Cortex of kidney (tissue), 1 donor: ENCODE measurements at places on chromosomes 1 and 21.

GRCh38 chr1:87524021-87524754 lies 195.5 kb downstream of the LMO4 start:
- no peak for DNase-seq

DNA sequence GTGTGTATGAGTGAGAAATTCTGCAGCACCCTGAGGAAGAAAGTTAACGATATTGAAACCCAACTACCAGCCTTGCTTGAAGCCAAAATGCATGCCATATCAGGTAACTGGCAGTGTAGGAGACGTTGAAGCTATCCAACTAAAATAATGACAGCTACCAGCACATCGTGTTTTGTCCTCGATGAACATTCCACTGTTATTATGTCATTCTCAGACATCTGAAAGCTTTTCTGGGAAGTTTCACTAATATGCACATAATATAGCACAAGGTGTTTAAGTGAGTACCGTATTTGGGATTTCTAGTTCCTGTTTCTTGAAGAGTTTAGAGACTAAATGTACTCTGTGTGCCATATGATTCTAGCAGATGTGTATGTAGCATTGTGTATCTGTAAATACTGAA lies 173.5 kb downstream of the DISC1 start:
- DNase-seq: no peak

- no peak for DNase-seq
Measured at GRCh38 chr1:61230523-61230922, 148.2 kb downstream of the NFIA start.

DNA sequence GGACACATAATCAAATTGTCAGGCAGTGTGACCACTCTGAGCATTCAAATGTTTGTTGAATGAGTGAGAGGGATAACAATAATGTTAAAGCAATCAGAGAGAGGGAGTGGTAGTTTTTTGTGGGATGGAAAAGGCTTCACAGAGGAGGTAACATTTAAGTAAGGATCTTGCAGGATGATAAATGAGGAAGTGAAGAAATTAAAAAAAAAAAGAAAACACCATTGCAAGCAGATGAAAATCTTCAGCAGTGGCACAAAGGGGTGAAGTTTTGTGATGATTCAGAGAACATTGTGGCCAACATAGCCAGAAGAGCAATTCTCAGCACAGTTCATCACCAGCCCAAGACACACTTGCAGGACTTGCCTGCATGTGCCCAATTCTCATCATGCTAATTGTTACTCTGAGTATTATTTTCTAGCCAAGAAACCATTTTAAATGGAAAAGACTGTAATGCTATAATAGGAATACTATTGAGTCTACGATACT lies 35.0 kb downstream of the OVGP1 start:
- no peak for DNase-seq

- no peak for DNase-seq
Measured at GRCh38 chr1:233406994-233407631, 79.6 kb downstream of the MAP3K21 start.

GRCh38 chr1:36851595-36851994 lies 182.7 kb downstream of the GRIK3 start:
- DNase-seq: no peak

DNA sequence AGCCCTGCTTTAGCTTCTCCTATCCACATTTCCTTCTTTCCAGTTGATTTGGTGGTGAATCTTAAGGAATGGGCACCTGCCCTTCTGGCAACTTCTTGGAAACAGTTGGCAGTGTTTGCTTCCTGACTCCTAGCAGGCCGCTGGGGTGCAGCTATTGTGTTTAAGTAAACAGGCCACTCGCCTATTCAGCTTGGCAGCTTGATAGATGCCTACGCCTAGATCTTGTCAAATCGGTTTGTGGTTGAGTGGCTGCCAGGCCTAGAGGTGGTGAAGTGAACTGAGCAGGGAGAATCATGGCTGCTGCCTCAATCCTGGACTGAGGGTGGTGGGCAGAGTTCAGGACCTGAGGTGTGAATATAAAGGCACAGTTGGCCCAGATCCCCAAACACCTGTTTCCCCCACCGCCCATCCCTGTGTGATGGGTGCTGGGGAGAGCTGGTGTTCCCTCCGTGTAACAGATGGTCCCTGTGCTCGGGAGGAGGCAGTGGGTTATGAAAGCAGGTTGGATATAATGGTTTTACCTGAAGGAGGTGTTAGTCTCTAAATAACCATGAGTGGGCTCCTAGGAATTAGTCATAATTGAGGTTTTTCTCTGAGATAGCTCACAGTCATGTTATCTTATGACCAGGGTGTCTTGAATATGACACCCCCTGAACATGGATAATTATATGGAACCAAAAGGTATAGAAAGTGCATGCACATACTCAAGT lies 940 bp upstream of the PLA2G2C start:
- DNase-seq: no peak

- DNase-seq: no peak
Measured at GRCh38 chr1:231861541-231862481, 235.2 kb downstream of the DISC1 start.

GRCh38 chr1:169245706-169246105 lies 121.9 kb downstream of the NME7 start:
- no peak for DNase-seq

DNA sequence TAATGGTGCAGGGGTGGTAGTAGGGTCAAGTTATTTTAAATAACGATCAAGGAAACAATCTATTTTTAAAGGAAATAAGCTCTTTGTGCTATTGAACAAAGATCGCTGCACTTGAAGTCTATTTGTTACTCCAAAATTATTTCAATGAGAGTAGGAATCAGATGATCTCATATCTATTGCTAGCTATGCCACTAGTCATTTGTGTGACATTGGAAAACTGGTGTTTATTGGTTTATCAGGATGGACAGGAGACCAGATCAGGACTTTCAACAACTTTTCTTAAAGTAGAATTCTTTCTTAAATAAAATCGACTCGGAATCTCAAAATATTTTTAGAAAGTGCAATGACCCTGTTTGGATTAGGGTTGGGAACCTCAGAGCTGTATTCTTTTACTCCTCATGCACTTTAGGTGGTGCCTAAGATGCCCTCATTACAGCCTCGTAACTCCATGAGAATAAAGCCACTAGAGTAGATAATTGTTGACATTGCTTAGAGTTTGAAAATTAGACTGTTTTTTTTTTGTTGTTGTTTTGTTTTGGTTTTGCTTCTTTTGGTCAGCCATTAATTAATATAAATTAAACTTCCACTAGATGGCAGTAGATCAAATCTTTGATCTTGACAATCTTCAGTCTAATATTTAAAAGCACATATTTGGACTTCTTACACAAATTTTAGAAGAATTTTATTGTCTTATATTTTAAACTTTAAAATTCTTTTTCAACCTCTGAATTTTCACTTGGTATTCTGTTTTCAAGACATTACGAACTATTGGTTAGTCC lies 352.4 kb downstream of the USP25 start:
- no peak for DNase-seq

- DNase-seq: no peak
Measured at GRCh38 chr1:22866868-22867267, 105.8 kb downstream of the LACTBL1 start.

DNA sequence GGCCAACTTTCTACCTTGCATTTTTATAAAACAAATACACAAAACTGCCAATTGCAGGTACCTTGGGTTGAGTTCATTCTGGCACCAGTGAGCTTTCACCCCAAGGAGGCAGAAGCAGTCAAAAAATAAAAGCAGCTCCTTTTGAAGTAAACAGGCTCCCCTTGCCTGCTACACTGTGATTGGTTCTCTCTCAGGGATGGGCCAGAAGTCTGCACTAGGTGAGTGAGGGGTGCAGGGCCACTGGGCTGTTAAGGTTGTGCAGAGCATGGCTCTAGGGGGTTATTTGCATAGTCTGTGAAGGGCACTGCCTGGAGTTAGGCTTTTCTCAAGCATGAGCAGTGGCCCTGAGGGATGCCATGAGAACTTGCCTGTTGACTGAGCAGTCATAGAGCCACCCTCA lies 39.1 kb downstream of the AKNAD1 start:
- DNase-seq: no peak
